ENCODE measurements at places on chromosomes 13 and 19.

DNA sequence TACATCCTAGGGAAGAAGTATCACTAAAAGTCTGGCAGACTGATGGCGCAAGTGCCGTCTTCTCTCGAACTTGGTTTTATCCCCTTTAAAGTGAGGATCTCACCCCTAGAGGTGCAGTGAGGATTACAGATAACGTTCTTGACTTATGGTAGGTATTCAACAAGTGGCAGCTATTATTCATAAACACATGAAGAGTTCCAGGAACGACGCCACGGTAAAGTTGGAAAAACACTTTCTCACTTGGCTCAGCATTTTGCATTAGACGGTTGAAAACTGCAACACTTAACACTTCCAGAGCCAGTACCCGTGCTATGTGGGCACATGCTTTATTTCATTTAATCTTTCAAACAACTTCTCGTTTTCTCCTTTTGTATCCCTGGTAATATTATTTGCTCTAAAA, 8.7 kb downstream of the PROZ start:
- no peak for DNase-seq

DNA sequence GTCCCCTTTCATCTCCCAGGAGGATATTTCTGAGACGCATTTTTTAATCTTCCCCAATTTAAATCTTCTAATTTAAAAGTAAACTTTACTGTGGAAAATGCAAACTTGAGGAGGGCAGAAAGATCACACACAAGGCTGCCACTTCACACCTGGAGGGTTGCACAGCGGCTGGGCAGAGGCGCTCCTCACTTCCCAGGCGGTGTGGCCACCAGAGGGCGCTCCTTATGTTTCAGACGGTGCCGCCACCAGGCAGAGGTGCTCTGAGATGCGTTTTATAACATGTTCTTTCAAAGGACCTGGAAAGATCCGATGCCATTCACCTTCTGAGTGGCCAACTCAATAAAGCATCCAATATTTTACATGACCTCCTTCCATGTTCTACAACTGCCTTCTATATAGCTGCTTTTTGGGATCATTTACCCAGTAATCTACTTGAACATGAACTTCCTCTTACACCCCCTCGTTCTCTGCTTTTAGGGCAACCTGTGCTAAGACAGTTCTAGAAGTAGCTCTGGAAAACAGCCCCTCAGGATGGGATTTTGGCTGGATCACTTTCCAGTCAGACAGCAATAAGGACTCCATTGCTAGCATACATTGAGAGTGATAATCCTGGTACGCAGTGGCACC, 14.8 kb upstream of the MTUS2 start:
- DNase-seq = peak; percentile 63

DNA sequence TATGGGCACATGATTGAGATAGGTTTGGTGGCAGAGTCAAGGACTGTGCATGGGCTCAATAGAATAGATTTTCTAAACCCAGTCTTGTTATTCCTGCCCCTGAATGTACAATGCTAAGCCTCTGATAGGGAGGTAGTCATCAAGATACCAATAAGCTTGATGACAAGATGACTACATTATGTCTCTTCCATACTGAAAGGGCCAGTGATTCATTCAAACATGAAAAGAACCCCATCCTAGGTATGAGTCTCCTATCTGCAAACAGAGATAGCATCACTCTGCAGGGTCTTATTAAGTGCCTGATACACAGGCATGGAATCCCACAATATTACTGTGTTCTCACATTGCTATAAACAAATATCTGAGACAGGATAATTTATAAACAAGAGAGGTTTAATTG, 40.3 kb upstream of the UFM1 start:
- DNase-seq = no peak

DNA sequence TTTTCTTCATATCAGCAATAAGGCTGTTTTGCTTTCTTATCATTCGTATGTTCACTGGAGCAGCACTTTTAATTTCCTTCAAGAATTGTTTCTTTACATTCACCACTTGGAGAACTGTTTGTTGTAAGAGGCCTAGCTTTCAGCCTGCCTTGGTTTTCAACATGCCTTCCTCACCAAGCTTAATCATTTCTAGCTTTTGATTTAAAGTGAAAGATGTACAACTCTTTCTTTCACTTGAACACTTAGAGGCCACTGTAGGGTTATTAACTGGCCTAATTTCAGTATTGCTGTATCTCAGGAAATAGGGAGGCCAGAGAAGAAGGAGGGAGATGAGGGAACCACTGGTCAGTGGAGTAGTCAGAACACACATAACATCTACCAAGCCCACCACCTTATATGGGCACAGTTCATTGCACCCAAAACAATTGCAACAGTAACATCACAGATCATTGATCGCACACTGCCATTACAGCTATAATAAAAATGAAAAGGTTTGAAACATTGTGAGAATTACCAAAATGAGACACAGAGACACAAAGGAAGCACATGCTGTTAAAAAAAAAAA, 181.4 kb upstream of the TUBA3C start:
- DNase-seq = no peak

GRCh38 chr13:72390909-72391308, 336.5 kb downstream of the MZT1 start:
- DNase-seq = no peak

- peak; percentile 86 for DNase-seq
Observed at GRCh38 chr19:4803736-4804695, 12.5 kb downstream of the FEM1A start.

DNA sequence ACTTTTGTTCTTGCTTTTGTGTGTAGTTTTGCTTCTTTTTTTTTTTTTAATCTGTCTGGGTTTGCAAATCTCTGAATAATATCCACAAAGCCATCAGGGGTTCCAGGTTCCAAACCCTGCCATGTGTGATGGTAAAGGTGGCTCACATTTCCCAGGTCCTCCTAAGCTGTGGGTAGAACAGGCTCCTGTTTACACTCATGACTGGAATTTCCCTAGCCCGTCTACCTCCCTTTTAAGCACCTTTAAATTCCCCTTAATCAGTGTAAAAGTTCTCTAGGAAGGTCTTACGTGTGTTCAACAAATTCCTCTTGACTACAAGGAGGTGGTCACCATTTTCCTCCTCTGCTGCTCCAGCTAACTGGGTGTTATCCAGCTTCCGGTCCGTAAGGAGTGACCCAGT, 62.8 kb downstream of the EFNB2 start:
- no peak for DNase-seq

DNA sequence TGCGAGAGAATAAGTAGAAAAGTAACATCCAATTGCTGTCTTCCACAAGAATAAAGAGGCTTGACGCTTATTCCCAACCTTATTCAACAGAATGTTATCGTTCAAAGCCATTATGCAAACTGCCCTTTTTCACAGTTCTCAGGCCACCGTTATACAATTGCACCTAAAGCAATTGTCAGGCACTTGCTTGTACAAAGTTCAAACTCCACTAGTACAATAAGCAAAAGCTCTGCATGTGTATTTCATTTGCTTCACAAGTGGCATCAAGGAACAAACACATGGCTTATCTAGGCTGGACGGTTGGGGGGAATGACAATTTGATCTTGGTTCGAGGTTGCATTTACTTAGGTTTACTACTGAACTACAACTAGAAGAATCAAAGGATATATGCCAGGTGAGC, 815.6 kb downstream of the EFNB2 start:
- DNase-seq = no peak

- no peak for DNase-seq
Observed at GRCh38 chr13:41809962-41810361, 150.9 kb downstream of the VWA8 start.

DNA sequence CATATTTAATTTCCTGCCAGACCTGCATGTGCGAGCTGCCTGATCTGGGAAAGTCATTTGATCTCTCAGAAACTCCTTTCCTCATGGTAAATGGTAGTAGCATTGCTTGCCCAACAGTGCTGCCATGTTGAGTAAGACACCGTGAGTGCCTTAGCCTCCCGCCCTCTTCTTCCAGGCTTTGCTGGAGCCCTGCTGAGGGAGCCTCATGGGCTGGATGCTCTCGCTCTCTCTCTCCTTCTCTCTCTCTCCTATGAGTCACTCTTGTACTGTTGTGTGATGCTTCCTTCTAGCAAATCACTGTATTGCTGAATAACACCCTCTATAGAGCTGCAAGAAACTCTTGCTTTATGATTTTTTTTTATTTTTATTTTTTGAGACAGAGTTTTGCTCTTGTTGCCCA, 365.5 kb downstream of the UQCRFS1 start:
- no peak for DNase-seq

DNA sequence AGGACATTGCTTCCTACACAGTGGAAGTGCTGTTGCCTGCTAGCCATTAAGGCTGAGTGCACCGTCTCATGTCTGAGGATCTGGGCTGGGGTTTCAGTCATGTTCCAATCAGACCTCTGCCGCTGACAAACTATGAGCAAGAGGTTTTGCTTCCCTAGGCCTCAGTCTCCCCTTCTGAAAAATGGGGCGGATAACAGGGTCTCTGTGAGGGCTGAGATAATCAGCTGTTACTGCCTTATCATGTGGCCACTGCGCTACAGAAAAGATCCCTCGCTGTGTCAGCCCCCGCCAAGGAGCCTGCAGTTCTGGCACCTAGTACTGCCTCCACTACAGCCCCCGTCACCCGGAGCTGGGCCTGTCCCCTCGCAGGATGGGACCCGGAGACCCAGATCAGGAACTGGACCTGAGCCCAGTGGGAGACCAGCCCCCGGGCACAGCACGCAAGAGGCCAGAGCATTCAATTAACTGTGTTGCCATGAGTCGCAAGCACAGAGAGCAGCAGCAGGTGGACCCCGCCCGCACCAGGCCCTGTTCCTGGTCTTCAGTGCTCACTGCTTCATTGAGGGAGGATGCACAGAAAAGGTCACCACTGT, 3.0 kb upstream of the PNKP start:
- DNase-seq = peak; percentile 48

DNA sequence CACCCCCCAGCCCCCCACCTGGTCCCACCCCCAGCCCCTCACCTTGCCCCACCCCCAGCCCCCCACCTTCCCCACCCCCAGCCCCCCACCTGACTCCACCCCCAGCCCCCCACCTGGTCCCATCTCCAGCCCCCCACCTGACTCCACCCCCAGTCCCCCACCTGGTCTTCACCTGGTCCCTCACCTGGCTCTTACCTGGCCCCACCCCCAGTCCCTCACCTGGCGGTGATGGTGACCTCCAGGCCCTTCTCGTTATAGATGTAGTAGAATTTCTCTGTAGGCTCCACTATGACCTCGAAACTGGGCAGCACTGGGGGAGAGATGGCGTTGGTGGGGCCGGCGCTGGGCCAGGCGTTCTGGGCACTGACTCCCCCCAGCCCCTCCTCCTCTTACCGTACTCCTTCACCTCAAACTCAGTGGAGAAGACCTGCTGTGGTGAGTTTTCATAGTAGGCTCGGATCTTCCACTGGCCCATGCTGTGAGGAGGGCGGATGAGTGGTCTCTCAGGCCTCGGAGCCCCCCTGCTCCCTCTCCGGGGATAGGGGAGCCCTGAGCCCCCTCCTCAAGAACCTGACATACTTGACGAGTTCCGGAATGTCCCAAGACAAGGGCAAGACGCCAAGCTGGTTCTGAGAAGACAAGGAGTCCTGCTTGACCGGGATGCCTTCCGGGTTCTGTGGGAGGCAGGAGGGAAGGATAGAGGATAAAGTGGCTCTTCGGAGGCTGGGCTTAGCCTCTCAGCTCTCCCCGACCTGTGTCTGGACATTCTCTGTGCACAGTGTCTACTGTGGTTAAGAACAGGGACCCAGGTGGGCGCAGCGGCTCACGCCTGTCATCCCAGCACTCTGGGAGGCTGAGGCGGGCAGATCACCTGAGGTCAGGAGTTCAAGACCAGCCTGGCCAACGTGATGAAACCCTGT, 6.4 kb downstream of the C3 start:
- no peak for DNase-seq

All from NCI-H82 (cell line).